ENCODE measurements at places on chromosomes 2 and 18.

GRCh38 chr2:238638982-238639628 is 208.8 kb upstream of the TWIST2 start:
- no peak for DNase-seq

GRCh38 chr2:196951973-196952372 is 25.5 kb upstream of the PGAP1 start:
- DNase-seq = no peak

- no peak for DNase-seq
Measured at GRCh38 chr2:195521589-195521988, 135.4 kb upstream of the SLC39A10 start.

GRCh38 chr2:172742931-172743540 is 7.4 kb downstream of the RAPGEF4 start:
- DNase-seq = no peak

GRCh38 chr2:240182476-240182875 is 42.0 kb upstream of the OTOS start:
- DNase-seq = no peak

- DNase-seq = no peak
Measured at GRCh38 chr2:120601566-120601965, 134.1 kb upstream of the GLI2 start.
